ENCODE measurements at places on chromosomes 1 and 21. TPM values are rescaled to one million over a fixed set of nuclear protein-coding genes. Genes with fewer than 3 reads are reported as not detected.

The MROH9 gene
- total RNA-seq = not detected

The VN1R5 gene
- not detected for total RNA-seq

The TBX15 gene
- 3.0 TPM for total RNA-seq

The STPG1 gene
- total RNA-seq = 31.1 TPM

The MAST2 gene
- total RNA-seq = 37.7 TPM

The TNFAIP8L2 gene
- total RNA-seq = 1.5 TPM

The TIMM17A gene
- 36.9 TPM for total RNA-seq

Measured in dorsolateral prefrontal cortex (tissue), 122 donors.